ENCODE measurements at places on chromosomes 12 and 14.

- DNase-seq: no peak
These were observed 76.1 kb downstream of the NCOR2 start for GRCh38 chr12:124491310-124491709.

GRCh38 chr12:24845615-24846014 is 103.3 kb downstream of the BCAT1 start:
- no peak for DNase-seq

GRCh38 chr12:53427905-53428594 is 4.4 kb downstream of the AMHR2 start:
- DNase-seq: no peak

GRCh38 chr12:78674311-78675090 is 190.1 kb upstream of the SYT1 start:
- DNase-seq: no peak

- DNase-seq: no peak
These were observed 478.9 kb downstream of the BCAT1 start for GRCh38 chr12:24470050-24470449.

DNA sequence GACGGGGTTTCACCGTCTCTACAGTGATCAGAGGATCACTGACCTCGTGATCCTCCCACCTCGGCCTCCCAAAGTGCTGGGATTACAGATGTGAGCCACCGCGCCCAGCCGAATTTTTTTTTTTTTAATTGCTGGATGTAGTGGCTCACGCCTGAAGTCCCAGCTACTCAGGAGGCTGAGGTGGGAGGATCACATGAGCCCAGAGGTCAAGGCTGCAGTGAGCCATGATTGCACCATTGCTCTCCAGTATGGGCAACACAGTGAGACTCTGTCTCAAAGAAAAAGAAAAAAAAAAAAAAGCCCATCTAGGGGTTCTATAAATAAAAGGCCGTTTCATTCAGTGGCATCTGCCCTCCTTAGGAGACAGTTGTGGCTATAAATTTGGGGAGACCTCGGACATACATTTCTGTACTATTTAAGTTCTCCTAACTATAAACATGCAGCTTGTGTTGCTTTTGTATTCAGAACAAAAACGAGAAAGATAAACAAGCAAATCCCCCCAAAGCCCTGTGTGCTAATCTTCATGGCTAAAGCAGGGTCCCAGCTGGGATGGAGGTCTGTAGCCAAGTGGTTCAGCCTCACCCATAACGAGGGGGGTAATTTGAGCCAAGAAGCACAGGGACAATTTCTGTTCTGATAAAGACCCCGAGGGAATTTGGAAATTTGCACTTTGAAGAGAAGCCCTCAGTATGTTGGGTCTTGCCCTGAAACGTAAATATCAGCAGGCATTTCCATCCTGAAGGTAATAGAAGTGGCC is 35.0 kb upstream of the BCL7A start:
- no peak for DNase-seq

GRCh38 chr12:28110329-28110728 is 79.9 kb upstream of the CCDC91 start:
- no peak for DNase-seq
